ENCODE measurements at places on chromosomes 12 and 14.

GRCh38 chr14:52602131-52602530, 49.5 kb downstream of the GPR137C start:
- no peak for DNase-seq

DNA sequence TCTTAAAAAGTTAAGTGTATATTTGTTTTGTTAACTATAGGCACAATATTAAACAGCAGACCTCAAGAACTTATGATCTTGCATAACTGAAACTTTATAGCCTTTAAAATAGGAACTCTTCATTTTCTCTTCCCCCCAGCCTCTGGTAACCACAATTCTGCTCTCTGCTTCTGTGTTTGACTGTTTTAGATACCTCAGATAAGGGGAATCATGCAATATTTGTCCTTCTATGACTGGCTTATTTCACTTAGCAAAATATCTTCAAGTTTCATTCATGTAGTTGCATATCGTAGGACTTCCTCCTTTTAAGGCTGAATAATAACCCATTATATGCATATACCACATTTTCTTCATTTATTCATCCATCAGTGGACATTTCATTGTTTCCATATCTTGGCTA, 131.3 kb downstream of the PTPRO start:
- DNase-seq, result no peak

GRCh38 chr12:53006810-53007309, 604 bp downstream of the EIF4B start:
- DNase-seq, result peak; percentile 88

DNA sequence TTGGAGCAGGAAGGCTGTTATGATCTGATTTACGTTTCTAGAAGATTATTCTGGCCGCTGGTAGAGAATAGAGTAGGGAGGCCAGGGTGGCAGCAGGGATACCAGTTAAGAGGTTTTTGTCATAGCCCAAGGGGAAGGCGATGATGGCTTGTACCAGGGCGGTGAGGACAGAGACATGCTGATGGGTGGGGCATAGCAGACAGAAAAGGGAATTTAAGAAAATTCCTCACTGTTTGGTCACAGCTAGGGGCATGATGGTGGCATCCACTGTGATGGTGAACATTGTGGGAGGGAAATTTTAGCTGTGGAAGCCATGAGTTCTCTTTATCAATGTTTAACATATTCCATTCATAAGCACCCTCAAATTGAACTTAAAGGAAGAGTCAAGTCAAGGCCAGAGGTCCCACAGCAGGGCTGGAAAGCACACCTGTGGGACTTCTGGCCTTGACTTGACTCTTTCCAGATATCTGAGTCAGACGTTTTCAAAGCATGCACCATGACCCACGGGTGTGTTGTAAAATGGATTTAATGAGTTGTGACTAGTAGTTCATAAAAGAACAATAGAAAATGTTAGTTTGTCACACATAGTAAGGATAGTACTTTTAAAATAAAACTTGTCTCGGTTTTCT, 134.6 kb downstream of the CHST11 start:
- no peak for DNase-seq

DNA sequence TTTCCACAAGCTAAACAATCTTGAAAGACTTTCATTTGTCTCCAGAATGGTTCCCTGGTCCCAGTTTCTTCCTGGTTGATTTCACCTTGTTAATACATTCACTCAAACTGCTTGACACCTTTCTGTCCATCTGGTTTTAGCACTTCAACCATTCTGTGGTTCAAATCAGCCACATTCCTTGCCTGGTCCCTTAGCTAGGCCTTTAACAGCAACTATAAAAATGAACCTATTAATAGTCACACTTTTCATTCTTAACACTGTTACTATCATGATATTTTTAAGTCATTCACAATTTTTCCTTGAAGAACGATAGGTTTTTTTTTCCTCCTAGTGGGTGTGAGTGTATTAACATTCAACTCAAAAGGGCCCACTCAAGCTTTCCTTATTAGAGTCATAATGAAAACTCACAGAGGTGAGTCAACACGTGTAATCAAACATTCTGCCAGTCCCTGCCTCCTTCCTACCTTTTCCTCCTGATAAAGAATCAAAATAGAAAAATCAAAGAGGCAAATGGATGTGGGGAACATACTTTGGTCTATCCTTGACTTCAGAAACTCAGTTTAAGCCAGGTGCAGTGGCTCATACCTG, 34.4 kb upstream of the CCNT1 start:
- DNase-seq, result peak; percentile 28

All from stimulated activated CD4-positive, alpha-beta T cell treated with anti-CD3 and anti-CD28 coated beads, Interleukin-4, amount 100 ng/mL, for 24 hours (primary cell).